AG04450 (cell line): ENCODE measurements at places on chromosomes 5 and 9.

DNA sequence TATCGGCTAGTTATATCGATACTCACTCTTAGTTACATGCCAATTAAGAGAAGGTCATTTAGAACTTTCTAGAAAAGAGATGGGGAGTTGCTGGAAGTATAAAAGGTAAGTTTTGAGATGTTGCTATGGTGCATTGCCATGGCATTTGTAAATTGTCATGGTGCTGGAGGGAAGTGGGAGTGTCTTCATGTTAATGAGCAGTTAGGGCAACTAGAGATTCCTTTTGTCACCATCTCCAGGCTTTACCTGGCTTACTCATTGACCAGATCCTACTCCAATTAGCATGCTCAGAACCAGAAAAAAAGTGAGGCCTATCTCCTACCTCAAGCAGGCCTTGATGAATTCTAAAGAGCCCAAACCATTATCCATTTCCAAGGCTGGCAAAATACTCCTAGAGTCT is 82.8 kb downstream of the PRR16 start:
- DNase-seq: no peak

GRCh38 chr9:115393976-115394775 is 276.2 kb upstream of the TNC start:
- DNase-seq: no peak

DNA sequence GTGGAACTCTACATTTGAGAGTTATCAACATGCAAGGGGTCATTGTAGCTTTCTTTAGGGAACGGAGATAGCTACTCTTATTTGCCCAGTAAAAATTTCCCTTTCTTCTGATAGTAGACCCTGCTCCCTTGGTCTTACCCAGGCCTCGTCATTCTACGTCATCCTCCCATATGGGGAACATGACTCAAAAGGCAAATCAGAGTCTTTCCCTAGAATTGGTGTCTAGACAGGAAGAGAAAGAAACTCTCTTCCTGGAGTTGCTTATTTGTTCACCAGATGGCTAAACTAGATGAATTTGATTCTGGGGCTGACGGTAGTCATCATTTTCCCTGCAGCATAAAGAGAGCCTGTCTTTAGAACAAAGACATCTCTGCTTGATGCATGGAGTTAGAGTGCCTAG is 12.2 kb upstream of the SLC38A9 start:
- DNase-seq: no peak

GRCh38 chr9:99266255-99267023 is 44.4 kb downstream of the SEC61B start:
- DNase-seq: peak; percentile 23

DNA sequence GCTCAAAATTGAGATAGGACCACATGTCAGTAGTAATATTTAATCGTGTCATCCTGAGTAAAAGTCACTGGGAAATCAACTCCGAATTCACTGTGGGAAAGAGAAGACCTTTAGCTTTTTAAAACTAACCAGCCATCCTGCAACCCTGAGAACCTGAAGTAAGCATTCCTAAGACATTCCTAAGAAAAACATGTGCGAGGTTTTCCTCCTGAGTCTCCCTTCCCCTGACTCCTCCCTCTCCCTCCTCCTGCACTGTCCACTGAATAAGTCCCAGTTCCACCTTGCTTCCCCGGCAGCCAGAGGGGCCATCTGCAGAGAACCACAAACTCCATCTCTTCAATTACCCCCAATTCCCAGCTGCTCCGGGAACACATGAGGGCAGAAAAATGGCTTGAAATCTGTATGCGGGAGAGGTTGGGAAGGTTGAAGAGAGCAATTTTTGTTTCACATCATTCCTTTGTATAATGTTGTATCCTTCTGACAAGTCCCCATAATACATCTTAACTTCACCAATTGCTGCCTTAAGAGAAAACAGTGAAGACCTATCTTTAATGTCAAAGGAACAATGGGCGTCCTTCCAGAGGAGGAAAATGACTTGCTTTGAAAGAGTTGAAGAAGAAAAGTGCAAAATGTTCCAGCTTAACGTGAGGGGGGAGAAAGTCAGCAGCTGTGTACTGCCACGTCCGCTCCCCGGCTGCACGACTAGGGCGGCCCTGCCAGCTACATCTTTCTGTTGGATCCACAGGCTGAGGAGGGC is 186.3 kb downstream of the ZNF462 start:
- DNase-seq: no peak

GRCh38 chr9:68793605-68794343 is 88.7 kb downstream of the PIP5K1B start:
- no peak for DNase-seq

DNA sequence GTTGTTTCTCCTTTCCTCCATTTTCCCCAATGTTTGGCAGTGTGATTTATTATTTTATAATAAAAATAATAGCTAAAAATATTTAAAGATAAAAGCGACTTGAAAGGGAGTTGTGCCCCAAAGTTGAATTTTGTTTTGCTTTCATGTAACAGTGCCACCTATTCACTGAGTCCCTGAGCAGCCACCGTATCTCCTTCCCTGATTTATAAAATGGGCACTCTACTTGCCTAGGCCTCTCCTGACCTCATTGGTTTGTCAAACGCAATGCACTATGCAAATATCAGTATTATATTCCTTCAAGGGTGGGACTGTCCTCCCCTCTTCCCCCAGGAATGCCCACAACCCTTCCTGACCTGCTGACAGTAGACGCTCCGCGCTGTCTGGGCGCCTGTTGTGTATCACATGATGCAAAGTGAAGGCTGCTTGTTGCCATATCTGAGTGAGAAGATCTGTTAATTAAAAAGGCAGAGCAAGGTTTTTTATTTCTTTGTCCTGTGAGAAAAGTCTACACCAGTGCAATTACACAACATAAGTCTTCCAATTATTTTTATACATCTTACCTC is 81.4 kb downstream of the TTC39B start:
- no peak for DNase-seq
